Lung (tissue), 17 donors: ENCODE measurements at places on chromosomes 6 and 20. TPM values are rescaled to one million over a fixed set of nuclear protein-coding genes. Genes with fewer than 3 reads are reported as not detected.

- no peaks in the 10 kb centered on the region for H3K4me1 ChIP-seq
- DNase-seq = peak; percentile 41
- H3K27me3 ChIP-seq = no peaks in the 10 kb centered on the region
- H3K36me3 ChIP-seq = no peaks in the 10 kb centered on the region
- no peak overlapping the region for H3K4me3 ChIP-seq
- H3K27ac ChIP-seq = no peak overlapping the region
Measured at GRCh38 chr6:24431045-24431451, 28.3 kb downstream of the MRS2 start.

- H3K27me3 ChIP-seq = no peaks in the 10 kb centered on the region
- H3K4me1 ChIP-seq = peaks cover 49% of the 10 kb centered on the region
- H3K36me3 ChIP-seq = no peaks in the 10 kb centered on the region
Measured at GRCh38 chr6:142819603-142820337, 125.2 kb downstream of the HIVEP2 start.

DNA sequence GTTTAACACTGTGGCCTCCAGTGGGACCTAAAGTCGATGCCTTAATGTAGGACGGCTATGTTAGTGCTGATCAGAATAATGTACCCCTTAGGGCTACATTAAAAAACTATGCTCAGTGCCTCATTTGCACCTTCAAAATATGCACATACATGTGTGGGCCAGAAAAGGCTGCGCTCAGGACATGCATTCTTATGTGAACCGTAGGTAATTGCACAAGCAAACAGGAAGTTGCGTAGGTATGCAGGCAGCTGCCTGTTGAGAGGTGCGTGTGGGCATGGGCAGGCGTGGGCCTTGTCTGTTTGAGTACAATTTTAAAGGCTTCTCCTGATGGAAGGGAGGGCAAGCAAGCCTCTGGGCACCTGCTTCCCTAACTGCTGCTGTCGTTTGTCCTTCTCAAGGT lies 116.2 kb upstream of the JAG1 start:
- H3K36me3 ChIP-seq = no peaks in the 10 kb centered on the region
- no peak overlapping the region for H3K4me3 ChIP-seq
- no peak overlapping the region for H3K27ac ChIP-seq

GRCh38 chr6:95169775-95170174 lies 407.6 kb upstream of the MANEA start:
- no peak overlapping the region for H3K27ac ChIP-seq
- H3K36me3 ChIP-seq = no peaks in the 10 kb centered on the region
- H3K4me3 ChIP-seq = no peak overlapping the region
- DNase-seq = no peak

DNA sequence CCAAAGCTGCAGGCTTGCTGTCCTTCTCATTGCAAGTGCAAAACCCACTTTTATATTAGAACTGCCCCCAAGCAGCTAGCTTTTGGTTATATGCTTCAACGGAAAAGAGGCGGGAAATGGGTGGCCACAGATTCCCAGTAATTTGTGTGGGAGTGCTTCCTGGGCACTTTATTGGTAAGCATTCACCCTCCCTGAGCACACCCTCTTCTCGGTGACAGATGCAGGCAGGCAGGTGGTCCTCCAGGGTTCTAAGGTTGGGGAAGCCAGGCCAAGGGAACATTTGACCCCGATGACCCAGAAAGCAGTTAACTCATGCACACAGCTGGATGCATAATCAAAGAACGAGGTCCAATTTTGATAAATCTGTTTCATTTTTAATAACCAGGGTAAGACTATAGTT lies 29.1 kb downstream of the PRDM1 start:
- H3K27ac ChIP-seq = no peak overlapping the region
- no peaks in the 10 kb centered on the region for H3K36me3 ChIP-seq
- no peak for DNase-seq
- H3K27me3 ChIP-seq = peaks cover 10% of the 10 kb centered on the region

DNA sequence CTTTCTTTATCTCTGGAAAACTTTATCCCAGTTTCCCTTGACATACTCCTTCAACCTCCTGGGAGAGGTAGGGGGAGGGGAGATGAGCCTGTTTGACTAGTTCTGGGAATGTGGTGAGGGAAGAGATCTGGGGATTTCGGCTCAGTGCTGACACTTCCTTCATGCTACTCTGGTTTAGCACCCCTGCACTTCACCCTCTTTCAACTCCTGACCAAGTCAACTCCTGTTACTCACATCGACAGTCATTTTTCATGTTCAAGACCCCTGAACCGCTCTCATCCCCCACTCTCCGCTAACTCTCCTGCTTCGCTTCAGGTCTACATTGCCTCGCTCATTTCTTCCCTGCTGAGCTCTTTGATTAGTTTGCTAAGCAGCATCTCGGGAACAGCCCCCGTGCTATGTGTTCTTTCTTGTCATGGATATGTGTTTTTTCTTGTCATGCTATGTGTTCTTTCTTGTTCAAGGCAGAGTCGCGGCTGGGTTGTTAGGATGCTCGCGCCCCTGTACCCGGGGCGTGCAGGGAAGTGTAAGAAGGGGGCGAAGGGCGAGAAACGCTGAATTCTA lies 16.6 kb upstream of the TRIM27 start:
- H3K27ac ChIP-seq = peak overlapping the region; percentile 82
- DNase-seq = peak; percentile 41
- H3K36me3 ChIP-seq = no peaks in the 10 kb centered on the region

GRCh38 chr20:33687370-33687915 lies 1.3 kb upstream of the E2F1 start:
- no peak for DNase-seq
- no peaks in the 10 kb centered on the region for H3K27me3 ChIP-seq
- H3K4me3 ChIP-seq = no peak overlapping the region
- no peaks in the 10 kb centered on the region for H3K36me3 ChIP-seq

DNA sequence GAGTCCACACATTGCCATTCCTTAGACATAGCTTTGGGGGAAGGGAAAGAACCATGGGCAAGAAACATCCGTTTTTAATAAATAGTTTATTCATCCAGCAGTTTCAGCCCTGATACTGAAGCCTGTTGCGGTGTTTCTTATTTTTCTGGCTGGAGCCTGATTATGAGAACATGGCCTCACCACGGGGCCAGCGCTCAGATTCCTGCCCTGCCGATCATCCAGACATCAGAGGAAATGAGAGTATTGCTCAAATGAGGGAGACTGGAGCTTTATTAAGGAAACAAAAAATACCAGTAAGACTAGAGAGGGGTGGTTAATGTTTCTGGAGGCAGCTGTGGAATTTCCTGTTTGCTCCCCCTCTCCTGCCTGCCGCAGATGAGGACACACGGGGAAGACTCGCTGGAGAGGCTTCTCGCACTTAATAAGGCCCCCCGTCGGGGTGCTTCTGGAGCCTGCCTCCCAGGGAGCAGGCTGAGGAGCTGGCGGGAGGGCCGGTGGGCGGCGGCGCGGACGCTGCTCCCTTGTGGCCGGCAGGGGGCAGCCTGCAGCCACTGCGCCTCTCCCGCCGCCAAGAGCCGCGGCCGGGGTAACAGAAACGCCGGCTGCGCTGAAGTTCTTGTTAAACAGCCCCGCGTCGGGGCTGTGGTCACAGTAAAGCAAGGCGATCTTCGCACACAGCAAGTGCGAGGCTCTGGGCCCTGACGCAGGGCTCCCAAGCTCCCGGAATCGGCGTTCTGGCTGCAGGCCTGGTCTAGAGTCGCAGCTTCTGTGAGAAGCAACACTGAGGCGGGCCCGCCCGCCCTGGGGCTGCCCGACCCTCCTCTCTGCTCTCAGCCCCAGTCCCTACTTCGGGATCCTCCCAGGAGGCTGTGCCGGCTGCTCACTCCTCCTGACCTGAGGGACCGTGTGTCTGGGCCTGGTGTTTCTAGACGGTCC lies 17.5 kb downstream of the LEMD2 start:
- no peak overlapping the region for H3K4me3 ChIP-seq
- H3K27me3 ChIP-seq = no peaks in the 10 kb centered on the region
- peak; percentile 97 for DNase-seq

DNA sequence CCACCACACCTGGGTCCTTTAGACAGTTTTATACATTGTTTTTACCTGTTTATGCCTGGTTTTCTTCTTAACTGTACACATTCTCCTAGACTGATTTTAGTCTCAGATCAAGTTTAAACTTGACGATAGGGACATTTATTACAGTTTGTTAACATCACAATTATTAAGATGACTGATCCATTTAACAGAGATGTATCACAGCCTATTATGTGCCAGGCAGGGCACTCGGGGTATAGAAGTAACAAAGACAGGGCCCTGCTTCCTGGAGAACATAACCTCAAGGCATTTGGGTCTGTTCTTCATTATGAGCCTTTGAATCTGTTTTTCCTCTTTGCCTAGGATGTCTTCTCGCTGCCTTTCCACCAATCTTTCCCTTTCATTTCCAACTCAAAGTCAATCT lies 380.5 kb downstream of the ESR1 start:
- H3K4me3 ChIP-seq = no peak overlapping the region
- H3K27me3 ChIP-seq = no peaks in the 10 kb centered on the region
- no peaks in the 10 kb centered on the region for H3K4me1 ChIP-seq

GRCh38 chr6:63440594-63440993 lies 120.8 kb upstream of the LGSN start:
- no peak overlapping the region for H3K27ac ChIP-seq
- H3K27me3 ChIP-seq = no peaks in the 10 kb centered on the region
- H3K4me3 ChIP-seq = no peak overlapping the region
- no peak for DNase-seq
- no peaks in the 10 kb centered on the region for H3K4me1 ChIP-seq

DNA sequence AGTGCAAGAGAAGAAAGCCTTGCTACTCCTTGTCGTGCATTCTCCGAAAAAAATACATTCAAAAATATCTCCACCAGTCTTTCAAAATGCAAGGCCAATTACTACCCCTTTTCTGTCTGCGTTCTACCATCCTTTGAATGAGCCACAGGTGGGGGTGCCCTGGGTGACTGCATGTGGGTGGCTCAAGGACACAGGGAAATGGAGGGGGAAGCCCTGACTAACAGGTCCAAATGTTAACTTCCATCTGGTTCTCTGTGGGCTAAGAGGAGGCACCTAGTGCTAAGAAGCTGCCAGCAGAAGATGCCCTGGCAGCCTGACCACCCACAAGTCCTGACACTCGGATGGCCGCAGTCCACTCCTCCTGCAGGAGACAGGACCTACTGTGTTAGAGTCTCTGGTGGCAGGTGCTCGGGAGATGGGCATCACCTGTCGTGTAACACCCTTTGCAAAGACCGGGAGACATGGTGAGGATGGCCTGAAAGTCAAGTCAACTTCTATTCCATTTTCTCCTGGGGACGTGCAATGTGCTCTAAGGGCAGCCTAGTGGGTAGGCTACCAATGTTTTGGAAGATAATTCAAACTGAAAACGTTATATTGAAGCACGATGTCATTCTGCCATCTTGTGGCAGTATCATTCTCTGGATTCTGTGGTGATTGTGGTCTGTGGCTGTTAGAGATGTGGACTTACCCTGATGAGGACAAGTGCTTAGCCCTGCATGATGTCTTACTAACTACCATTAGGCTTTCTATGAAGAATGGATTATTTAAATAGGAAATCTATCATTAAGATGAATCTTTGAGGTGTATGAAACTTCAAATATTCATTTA lies 27.4 kb upstream of the IGF2R start:
- peak; percentile 59 for DNase-seq
- H3K4me1 ChIP-seq = no peaks in the 10 kb centered on the region
- H3K36me3 ChIP-seq = no peaks in the 10 kb centered on the region
- H3K27me3 ChIP-seq = no peaks in the 10 kb centered on the region
- H3K4me3 ChIP-seq = no peak overlapping the region

DNA sequence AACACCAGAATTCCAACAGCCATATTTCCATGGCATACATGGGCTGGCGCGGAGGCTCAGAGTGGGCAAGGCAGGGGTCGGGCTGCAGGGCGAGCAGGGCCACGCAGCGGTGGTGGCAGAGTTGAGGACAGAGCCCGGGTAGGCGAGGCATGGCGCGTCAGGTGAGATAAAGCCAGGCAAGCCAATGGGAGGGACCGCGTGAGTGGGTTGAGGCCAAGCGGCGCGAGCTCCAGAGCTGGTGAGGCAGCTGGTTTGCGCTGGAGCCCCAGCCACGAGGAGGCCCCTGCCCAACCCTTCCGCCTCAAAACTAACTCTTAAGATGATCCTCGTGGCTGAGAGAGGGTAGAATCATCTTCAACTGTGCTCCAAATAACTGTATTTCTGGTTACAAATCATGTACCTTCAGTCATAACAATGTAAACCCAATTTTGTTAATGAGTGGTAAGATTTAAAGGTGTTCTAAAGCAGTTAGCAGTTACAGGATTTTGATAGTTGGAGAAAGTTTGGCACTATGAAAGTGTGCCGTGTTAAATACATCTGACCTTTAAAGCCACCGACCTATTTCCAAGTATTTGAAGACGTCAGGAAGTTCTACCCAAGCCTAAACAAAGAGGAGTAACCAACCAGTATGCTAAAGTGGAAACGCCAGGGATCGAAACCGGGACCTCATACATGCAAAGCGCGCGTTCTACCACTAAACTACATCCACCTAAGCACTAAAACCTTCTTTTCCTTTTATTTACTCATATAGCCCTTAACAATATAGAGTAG lies 107.9 kb downstream of the GPX5 start:
- no peaks in the 10 kb centered on the region for H3K36me3 ChIP-seq
- no peak overlapping the region for H3K4me3 ChIP-seq
- H3K4me1 ChIP-seq = peaks cover 3% of the 10 kb centered on the region
- no peak overlapping the region for H3K27ac ChIP-seq

- no peak for DNase-seq
- H3K27ac ChIP-seq = no peak overlapping the region
- H3K36me3 ChIP-seq = no peaks in the 10 kb centered on the region
- H3K4me3 ChIP-seq = no peak overlapping the region
- no peaks in the 10 kb centered on the region for H3K4me1 ChIP-seq
Measured at GRCh38 chr6:110284855-110285254, 73.3 kb downstream of the METTL24 start.

- no peaks in the 10 kb centered on the region for H3K36me3 ChIP-seq
- no peak overlapping the region for H3K4me3 ChIP-seq
- DNase-seq = peak; percentile 90
- H3K4me1 ChIP-seq = no peaks in the 10 kb centered on the region
- H3K27me3 ChIP-seq = no peaks in the 10 kb centered on the region
Measured at GRCh38 chr6:150245148-150245935, 102.5 kb downstream of the PPP1R14C start.

Gene ADISSP
- total RNA-seq = 8.6 TPM

Gene HLA-DQB2
- total RNA-seq = 56.3 TPM

Gene PHACTR2
- 75.6 TPM for total RNA-seq

Gene DST
- 835 TPM for total RNA-seq

Gene KIF6
- total RNA-seq = 7.8 TPM

Gene GPX5
- total RNA-seq = not detected

Gene C6orf52
- 1.3 TPM for total RNA-seq

Gene C6orf163
- total RNA-seq = 2.4 TPM

Gene HSPA1L
- 1.9 TPM for total RNA-seq

Gene ME1
- 17.5 TPM for total RNA-seq
